ENCODE measurements at places on chromosomes 1 and 21.

GRCh38 chr1:165954940-165955339 lies 127.5 kb downstream of the UCK2 start:
- no peak for DNase-seq

- no peak for DNase-seq
Observed at GRCh38 chr1:1187938-1188337, 14.3 kb downstream of the TTLL10 start.

- no peak for DNase-seq
Observed at GRCh38 chr1:21886486-21887215, 50.5 kb downstream of the HSPG2 start.

DNA sequence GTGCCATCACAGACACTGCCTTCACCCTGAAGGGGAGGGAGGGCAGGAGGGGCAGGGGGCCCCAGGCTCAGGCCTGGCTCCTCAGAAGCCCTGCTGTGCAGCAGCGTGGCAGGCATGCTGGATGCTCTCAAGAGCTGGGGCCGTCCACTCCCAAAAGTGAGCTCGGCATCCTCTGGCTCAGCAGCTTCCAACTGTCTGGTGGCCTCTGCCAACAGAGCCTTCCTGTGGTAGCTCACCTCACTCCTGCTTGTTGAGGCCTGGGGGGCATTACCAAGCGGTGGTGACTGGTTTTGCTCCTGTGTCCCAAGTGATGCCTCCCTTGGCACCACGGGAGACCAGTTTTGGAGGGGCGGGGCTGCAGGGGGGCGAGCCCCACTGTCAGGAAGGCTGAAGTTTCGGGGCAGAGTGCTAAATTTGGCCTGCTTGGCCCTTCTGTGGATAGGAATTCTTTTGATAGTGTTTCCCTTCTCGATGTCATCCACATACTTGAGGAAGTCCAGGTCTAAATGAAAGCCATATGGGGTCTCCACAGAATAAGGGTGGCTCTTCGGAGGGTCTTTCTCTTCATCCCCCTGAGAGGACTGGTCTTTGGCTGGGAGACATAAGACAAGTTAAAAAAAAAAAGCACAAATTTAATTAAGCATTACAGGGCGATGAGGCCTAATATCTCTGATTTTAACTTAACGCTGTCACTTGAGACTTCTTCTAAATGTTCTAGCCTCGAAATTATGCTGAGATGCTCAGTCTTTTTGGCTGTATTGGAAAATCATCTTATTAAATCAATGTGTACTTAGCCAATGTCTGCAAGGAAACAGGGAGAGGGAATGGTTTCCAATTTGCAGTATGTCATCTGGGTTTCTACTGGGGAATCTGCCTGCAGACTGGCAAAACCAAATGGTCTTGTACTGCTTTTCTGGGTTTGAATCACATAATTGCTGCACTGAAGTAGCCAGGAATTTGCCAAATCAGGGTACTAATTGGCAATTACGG lies 44.4 kb downstream of the KANK4 start:
- no peak for DNase-seq

- DNase-seq: no peak
Observed at GRCh38 chr1:79460773-79461436, 454.4 kb upstream of the ADGRL4 start.

- no peak for DNase-seq
Observed at GRCh38 chr21:26758083-26758880, 86.9 kb downstream of the ADAMTS1 start.

DNA sequence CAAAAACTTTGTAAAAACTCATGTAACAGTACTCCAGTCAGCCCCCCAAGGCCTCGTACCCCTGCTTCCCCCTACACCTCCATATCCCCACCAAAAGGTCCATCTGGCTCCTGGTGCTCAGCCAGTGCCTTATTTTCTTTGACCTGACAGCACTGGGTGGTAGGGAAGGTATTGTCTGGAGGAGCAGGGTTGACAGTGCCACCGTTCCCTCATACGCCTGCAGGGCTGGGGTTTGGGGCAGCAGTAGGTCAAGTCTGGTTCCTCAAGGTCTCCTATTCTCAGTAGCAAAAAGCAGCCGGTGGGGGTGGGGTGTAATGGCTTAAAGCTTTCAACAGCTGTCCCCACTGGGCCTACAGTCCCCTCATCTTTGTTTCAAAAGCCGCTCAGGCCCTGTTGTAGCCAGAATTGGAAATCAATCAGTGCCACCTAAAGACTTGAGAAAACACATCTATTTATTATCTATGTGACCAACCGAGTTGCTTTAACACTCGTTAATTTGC lies 25.3 kb upstream of the TTF2 start:
- DNase-seq: no peak

DNA sequence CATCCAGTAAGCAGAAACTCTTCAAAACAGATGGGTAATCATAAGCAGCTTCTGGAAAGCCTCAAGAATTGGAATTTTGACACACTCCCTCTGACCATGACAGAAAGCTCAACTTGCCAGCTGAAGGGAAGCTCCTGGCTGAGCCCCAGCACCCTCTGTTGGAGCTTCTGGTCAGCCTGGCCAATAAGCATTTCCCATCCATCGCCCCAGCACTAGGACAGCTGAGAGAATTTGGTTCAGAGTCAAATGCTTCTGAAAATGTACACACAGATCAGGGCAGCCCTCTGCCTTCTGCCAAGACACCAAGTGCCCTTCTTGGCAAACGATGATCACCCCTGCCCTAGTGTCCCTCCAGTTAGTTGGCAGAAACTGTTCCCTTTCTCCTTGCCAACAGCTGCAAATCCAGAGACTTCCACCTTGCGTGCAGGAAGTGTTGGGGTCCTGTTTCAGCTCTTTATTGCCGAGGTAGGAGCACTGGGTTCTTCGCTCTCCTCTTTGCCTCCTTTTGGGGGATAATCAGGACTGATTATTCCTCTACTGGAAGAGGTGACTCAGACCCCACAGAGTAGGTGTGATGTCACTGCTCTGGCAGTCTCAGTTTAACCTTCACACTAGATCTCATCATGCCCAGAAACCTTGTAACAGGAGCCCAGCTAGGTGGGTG lies 11.9 kb downstream of the PIGV start:
- no peak for DNase-seq

DNA sequence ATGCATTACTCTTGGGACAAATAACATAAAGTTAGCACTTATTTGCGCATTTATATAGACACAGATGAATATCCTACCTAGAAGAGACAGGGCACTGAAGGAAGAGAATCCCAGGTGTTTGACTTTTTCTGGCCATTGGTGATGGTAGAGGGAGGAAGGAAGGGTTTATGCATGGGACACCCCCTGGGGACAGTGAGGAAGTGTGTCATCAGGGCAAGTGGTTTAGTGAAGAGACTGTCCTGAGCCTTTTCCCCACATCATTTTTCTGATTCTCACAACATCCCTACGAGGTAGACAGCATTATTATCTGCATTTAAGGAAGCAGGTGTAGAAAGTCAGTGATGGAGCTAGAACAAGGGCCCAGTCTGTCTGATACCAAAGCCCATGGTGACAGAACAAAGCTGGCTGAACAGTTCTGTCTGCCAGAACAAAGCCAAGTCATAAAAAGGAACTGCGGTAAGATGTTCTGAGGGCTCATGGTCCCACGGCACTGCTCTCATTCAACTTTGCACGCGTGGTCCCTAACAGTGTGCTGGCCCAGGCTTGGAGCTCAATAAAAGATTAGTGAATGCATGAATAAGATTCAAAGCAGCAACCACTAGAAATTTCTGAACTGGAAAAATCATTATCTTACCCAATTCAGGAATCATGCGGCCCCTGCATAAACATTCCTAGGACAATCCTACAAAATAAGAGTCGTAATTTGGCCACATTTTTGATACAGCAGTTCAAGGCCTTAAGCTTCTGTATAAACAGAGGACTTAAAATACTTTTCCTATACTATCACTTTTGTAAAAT lies 12.2 kb upstream of the CDC42BPA start:
- no peak for DNase-seq

DNA sequence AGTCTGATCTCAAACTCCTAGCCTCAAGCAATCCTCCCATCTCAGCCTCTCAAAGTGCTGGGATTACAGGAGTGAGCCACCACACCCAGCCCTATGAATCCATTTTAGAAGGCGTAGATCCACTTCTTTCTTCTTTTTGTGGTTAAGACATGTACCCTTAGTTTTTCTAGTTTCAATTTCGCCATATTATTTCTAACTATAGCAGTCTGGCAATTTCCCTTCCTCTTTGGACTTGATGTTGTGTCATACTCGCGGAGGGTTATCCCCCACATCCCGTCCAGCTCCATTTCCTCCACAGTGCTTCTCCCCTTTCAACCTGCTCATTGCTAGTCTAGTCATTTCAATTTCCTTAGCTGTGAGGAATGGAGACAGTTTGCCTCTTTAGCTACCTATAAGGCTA lies 5.2 kb upstream of the LRRC8D start:
- no peak for DNase-seq

- DNase-seq: no peak
Observed at GRCh38 chr1:62295921-62296491, 23.2 kb downstream of the KANK4 start.

DNA sequence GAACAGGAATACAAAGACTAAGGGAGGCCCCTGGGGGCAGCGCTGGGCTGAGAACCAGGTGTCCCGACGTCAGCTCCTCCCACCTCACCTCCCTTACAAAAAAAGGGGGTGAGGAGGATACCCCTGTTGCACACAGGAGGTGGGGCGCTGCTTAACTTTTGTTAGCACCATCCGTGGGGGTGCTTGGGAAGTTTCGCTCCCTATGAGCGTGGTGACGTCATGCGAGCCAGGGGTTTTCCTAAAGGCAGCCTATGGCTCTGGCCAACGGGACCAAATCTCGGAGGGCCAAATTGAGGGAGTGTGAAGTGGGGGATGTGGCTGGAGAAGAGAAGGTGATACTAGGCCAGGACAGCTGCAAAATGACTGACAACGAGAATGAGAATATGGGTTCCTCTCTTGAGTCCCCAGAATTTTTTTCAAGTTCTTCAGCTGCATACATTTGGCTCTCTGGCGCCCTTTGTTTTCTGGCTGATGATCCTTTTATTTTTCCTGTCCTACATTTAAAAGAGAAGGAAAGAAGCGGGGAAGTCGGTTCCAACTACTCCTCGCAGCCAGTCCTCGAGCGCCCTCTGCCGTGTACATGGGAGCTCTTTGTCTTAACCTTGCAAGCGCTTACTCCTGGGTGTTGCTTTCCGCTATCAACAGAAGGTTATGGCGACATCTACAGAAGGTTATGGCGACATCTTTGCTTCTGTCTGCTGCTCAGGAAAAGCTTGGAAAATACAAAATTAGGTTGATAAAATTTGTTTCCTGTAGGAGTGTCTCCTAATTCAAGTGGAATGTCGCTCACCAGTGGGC lies 48.0 kb upstream of the ZC3H11B start:
- DNase-seq: peak; percentile 94

DNA sequence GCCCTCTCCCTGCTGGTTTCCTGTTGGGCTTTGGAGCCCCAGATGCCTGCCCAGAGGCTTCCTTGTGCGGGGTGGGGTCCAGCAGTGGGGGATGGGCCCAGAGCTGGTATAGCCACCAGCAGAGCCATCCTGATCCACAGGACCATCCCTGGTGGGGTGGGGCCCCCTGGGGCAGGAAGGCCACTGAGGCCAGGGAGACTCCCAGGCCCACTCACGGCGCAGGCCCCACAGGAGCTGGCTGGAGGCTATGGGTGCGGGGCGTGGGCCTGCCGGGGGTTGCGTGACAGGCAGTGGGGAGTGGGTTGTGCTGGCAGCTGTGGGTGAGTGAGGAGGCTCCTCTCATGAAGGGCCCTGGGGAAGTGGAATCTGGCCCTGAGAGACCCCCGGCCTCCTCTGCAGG lies 5.7 kb downstream of the LRRC3 start:
- no peak for DNase-seq

- no peak for DNase-seq
Observed at GRCh38 chr1:99557546-99558202, 88.2 kb upstream of the PALMD start.

DNA sequence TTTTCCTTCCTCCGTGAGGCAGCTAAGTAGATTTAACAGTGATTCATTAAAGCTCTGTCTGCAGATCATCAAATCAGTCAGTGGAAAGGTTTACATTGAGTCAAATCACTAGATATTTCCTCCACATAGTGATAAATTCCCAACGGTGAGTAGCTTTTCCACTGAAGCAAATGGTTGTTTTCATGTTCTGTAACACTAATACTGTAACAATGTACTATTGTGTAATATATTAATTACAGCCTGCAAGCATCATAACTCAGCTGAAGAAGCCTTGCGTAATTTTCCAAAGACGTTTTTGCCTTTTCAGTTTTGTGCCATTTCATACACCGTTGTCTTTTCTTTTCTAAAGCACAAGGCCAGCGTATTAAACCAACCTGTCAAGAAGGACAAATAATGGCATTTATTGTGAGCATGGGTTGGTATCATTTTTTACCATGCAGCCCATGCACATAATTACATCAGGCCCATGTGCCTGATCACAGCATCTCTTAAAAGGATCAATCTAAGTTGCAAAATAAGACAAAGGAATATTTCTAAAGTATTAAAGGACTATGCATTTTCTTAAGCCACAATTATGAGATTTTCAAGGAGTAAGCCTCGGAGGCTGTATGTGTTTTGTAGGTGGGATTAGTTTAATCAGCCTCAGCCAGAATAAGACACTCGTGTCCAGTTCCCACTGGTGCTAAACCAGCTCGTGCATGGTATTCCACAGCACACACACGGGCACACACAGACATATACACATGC lies 16.7 kb upstream of the PDE9A start:
- no peak for DNase-seq

GRCh38 chr1:10824821-10825540 lies 28.5 kb upstream of the CASZ1 start:
- no peak for DNase-seq

GRCh38 chr1:58749646-58750045 lies 34.2 kb downstream of the JUN start:
- no peak for DNase-seq

DNA sequence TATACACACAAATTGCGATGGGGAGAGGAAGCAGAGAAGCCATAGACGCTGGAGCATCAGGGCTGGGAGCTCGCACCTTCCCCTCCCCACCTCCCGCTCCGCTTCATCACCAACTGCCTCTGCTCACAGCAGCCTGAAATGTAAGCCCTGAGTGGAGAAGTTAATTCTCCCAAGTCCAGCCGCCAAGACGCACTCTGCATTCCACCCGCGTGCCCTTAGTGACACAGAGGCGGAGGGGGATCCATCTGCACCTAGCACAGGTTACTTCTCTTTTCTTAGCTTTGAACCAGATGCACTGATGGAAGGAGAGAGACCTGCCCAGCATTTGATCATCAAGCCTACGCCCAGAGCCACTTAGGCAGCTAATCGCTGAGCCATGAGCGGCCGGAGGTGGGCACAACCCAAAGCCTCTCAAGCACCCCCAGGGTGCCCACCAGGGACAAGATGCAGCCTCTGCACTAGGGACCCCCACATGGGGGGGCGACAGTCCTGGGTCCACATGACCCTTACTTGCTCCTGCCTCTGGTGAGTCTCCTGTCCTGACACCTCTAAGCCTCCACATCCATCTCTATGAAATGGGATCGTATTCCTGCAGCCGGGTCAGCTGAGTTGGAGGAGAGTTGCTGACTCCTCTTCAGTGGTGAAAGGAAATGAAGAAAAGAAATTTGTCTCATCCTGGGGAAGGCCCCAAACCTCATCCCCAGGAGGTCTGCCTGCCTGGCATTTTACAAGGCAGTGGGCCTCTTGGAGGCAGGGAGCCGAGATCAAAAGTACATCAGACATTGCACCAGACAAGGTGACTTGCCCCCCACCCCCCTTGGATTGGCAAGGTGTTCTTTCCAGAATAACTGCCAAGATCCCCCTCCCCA lies 316.2 kb downstream of the MATN1 start:
- no peak for DNase-seq

- DNase-seq: no peak
Observed at GRCh38 chr1:89310976-89311375, 38.3 kb upstream of the GBP5 start.

GRCh38 chr1:150146849-150147542 lies 2.7 kb upstream of the PLEKHO1 start:
- no peak for DNase-seq
